ENCODE measurements at places on chromosomes 3 and 15. TPM values are rescaled to one million over a fixed set of nuclear protein-coding genes. Genes with fewer than 3 reads are reported as not detected.

TLR9 gene
- not detected for total RNA-seq

NPAP1 gene
- total RNA-seq, result not detected

MEGF11 gene
- total RNA-seq, result not detected

FBXO40 gene
- 0.21 TPM for total RNA-seq

CTXN2 gene
- total RNA-seq, result not detected

LMCD1 gene
- total RNA-seq, result 142 TPM

EID1 gene
- total RNA-seq, result 427 TPM

PP2D1 gene
- not detected for total RNA-seq

CCR1 gene
- total RNA-seq, result 5.0 TPM

ERICH6 gene
- total RNA-seq, result not detected

LMOD3 gene
- 0.24 TPM for total RNA-seq

TMEM212 gene
- not detected for total RNA-seq

PYGO1 gene
- total RNA-seq, result 32.5 TPM

SST gene
- total RNA-seq, result not detected

SLC30A4 gene
- 8.5 TPM for total RNA-seq

C3orf80 gene
- 1.2 TPM for total RNA-seq

PRR23B gene
- not detected for total RNA-seq

WDR93 gene
- not detected for total RNA-seq

SLC2A2 gene
- total RNA-seq, result not detected

CLRN1 gene
- total RNA-seq, result not detected

MUSTN1 gene
- 1.8 TPM for total RNA-seq

PLA2G4E gene
- total RNA-seq, result not detected

CACNA2D3 gene
- total RNA-seq, result 2.4 TPM

BMF gene
- total RNA-seq, result 7.1 TPM

A4GNT gene
- total RNA-seq, result not detected

STXBP5L gene
- total RNA-seq, result 0.41 TPM

CX3CR1 gene
- 7.6 TPM for total RNA-seq

ANKRD34C gene
- total RNA-seq, result not detected

HDC gene
- total RNA-seq, result 49.2 TPM

ATP1B3 gene
- total RNA-seq, result 33.3 TPM

PAK2 gene
- 52.3 TPM for total RNA-seq

MEIS2 gene
- 84.0 TPM for total RNA-seq

PRSS50 gene
- not detected for total RNA-seq

LMAN1L gene
- total RNA-seq, result not detected

ZNF106 gene
- 74.9 TPM for total RNA-seq

RAD51 gene
- total RNA-seq, result 1.3 TPM

ARRDC4 gene
- 45.1 TPM for total RNA-seq

IL17RD gene
- 95.9 TPM for total RNA-seq

CFAP20DC gene
- total RNA-seq, result 5.1 TPM
